ENCODE measurements at places on chromosomes 7 and 10.

DNA sequence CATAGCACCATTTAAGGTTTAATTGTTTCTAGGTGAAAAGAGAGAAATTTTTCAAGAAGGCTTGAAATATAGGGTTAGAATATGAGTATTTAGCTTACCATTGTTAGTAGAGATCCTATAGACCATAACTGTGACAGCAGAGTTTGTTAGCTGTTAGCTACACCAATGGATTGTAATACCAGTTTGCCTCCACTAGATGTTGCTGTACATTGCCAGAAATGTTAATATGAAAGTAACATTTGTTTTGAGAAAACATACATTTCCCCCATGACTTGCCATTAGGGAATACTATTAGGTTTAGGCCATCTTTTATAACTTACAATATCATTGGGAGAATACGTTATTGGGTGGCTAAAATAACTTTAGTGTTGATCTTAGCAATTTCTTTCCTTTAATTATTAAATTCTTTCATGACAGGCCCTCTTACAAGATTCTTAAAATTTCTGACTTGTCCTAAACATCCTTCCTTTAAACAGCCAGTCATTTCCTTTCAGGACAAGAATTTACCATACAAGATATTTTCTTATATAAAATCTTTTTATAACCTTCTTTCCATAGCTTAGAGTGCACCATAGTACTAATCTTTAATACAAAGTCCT lies 39.5 kb downstream of the ZNF117 start:
- DNase-seq, result peak; percentile 34

DNA sequence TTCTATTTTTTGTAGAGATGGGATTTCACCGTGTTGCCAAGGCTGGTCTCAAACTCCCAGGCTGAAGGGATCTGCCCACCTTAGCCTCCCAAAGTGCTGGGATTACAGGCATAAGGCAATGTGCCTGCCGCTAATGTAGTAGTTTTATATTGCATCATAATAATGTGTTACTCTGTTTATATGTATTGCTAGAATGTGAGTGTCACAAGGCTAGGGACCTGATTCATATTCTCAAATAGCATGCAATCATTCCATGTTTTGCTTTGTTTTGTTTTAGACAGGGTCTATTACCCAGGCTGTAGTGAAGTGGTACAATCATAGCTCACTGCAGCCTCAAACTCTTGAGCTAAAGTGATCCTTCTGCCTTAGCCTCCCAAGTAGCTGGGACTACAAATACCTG lies 13.5 kb downstream of the CCL26 start:
- no peak for DNase-seq

- DNase-seq, result no peak
Measured at GRCh38 chr7:5693529-5693928, 87.9 kb downstream of the RNF216 start.

- no peak for DNase-seq
Measured at GRCh38 chr10:71638822-71639719, 80.5 kb downstream of the C10orf105 start.

DNA sequence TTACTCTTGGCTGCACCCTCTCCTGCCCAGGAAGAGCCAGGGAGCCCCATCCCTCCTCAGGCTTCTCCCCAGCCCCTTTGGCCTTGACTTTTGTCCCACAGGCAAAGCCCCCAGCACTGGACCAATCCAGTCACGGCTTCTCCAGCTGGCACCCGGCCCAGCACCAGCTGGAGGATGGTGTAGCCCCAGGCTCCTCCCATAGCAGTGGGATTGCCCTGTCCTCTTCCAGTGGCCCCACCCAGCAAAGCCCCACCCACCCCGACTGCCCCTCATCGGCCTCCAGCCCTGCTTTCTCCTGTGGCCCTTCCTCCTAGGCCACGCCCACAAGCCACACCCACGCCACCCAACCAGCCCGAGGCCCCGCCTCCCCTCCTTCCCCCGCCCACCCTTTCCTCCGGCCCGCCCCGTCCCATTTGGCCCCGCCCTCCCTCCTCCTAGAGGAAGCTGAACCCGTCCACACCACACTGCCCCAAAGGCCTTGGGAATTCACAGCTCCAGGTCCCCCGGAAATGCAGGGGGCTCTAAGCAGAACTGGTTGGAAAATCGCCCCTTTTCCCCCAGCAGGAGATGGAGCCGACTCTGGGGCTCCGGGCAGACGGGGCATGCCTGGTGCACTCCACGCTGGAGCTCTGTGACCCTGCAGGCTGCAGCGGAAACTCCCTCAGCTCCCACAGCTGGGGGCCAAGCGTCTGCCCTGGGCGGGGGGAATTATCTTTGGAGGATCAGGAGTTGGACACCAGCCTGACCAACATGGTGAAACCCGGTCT lies 25.2 kb downstream of the GET4 start:
- DNase-seq, result peak; percentile 74

DNA sequence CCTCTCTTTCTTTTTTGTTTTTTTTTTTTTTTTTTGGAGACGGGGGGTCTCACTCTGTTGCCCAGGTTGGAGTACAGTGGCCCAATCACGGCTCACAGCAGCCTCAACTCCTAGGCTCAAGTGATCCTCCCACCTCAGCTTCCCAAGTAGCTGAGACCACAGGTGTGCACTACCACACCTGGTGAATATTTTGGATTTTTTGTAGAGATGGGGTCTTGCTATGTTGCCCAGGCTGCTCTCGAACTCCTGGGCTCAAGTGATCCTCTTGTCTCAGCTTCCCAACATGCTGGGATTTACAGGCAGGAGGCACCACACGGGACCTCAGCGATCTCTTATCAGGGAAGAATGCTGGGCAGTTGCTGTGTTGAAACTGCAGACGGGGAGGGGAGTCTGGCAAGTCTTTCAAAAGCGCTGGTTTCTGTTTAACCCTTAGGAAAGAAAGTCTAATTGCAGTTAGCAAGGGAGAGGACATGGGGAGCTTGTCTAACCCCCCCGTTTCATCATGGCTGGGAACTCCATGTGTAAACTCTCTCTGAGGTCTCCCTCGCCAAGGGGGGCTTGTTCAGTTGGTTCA lies 39.6 kb upstream of the LMTK2 start:
- DNase-seq, result no peak

DNA sequence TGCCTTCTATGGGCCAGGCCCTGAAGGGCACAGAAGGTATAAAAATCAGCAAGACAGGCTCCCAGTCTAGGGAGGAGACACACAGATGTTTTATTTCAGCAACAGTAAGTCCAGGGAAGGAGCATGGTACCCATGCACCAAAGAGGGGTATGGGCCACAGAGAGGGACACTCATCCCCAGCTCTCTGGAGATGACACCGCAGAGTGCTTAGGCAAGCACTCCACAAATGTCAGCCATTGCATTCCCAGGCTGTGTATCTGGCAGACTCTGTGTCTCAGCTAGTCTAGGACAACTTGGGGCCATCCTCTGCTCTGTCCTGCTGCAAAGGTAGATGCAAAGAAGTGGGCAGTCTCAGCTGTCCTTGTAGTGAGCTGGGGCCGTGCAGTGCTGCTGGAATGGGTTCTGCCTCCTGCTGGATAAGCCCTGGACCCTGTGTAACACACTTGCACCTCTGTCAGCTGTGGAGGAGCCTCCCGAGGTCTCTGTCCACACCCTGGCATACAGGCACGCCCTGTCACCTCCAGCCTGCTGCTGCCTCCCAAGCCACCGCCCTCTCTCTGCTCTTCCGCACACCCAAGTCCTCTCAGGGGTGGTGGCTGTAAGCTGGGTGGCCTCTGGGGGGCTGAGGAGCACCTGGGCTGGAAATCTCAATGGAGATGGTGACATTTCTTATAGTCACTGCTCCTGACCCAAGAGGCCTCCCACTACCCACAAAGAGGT lies 57.6 kb downstream of the VOPP1 start:
- no peak for DNase-seq

DNA sequence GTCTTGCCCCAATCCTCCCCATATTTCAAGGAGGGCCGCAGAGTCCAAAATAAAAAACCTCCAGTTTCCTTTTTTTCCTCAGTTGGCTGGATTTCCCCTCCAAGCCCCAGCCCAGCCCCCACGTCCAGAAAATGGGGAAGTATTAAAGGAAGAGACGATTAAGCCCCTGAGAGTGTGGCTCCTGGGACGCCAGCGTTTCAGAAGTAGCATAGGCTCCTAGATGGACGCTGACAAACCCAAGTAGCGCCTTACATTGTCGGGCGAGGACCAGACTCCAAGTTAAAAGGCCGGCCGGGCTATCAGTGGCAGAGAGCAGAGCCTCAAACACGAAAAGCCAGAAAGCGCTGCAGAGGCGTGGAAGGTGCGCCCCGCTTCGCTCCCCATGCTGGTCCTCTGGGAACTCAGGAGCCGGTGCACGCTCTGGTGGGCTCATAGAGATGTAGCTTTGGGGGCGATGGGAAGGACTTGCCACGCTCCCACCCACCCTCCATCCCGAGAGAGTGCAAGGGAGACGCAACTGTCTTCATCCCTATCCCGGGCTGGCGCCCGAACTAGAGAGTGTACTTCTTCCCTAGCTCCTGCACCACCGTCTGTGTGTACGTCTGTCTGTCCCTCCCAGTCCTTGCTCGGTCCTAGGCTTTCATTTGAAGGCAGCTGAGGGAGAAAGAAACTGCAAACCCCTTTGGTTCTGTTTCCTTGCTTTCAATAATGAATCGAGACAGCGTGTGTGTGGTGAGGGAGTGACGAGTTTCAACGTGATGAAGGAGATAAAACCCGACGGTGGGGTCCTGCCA lies 6.3 kb upstream of the EMX2 start:
- DNase-seq, result no peak

- DNase-seq, result no peak
Measured at GRCh38 chr10:62054408-62054807, 152.9 kb downstream of the ARID5B start.

DNA sequence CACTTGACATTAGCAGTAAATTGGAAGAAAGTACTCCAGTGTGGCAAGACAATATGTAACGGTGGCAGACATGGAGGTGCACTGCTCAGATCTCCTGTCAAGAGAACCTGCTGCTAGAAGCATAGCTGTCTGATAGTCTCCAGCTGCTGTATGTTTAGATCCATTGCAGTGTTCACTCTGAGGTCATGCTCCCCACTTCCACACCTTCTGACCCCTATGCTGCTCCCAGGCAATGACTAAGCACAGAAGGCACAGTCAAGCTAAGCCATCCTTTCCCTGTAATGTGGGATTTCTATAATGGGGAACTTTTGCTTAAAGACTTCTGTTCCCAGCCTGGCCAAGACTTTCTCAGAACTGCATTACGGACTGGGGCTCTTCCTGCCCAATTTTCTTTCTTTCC lies 315.8 kb downstream of the HPSE2 start:
- no peak for DNase-seq

- no peak for DNase-seq
Measured at GRCh38 chr7:91294639-91295220, 30.5 kb downstream of the FZD1 start.

DNA sequence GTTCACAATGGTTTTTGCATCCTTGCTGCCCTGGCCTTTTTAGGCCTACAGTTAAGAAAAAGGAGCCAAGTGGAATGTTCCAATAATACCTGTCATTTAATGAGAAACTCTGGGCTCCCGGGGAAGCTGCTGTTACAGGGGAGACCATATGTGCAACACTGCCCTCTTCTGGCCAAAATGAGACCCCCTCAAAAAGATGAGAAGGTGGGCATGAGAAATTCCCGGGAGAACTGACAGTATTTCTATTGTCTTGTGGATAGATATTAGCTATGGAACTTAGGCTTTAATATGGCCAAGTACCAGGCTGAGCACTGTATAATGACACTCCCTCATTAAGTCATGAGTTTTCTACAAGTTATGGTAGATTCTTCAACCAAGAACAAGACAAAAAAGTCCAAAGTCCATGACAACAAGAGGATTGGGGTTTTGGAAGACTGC lies 99.4 kb downstream of the CCDC3 start:
- no peak for DNase-seq

DNA sequence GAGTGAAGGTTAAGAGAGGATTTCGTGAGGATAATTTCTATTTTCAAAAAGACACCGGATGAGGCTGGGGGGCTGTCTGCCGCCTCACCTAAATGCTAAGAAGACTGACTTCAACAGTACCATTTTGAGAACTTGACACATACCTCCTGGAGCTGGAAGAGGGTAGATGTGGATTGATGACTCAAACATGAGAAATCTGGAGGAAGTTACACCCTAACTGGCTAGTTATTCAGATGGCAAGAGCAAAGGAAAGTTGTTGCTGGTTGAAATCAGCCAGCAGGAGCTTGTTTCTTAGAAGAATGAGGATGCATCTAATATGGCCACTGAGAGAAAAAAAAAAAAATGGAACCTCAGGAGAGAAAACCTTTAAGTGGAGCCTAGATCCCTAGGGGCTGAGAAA lies 76.2 kb upstream of the KIAA1217 start:
- DNase-seq, result no peak

DNA sequence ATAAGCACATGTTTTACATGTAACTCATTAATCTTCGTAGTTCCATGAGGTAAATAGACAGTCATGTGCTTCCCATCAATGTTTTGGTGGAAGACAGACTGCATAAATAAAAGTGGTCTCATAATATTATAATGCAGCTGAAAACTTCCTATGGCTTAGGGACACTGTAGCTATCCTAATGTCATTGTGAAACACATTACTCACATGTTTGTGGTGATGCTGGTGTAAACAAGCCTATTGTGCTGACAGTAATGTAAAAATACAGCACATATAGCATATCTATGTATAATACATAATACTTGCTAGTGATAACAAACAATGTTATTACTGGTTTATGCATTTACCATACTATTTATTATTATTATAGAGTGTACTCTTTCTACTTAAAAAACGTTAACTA lies 37.2 kb upstream of the PLXDC2 start:
- DNase-seq, result no peak

GRCh38 chr10:86439544-86439943 lies 72.9 kb upstream of the GRID1 start:
- DNase-seq, result no peak

GRCh38 chr10:75987616-75988015 lies 556.2 kb downstream of the LRMDA start:
- no peak for DNase-seq

GRCh38 chr7:30559611-30560010 lies 35.1 kb upstream of the GARS1 start:
- no peak for DNase-seq

- no peak for DNase-seq
Measured at GRCh38 chr7:14478834-14479510, 423.6 kb downstream of the DGKB start.

DNA sequence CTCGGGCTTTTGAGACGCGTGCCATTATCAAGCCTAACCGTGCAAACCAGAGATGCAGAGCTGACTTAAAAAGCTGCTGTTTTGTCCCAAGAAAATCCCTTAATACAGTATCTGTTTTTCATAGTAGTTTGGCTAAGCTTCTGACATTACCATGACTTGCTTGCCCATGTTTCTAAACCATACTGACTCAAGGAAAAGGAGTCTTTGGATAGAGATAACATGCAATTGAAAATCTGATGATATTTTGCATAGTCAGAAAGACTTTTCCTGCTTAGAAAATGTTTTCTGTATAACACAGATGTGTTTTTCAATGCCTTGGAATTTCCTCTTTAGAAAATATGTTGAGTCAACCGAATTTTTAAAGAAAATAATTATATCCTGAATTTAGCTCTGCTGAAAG lies 21.5 kb upstream of the AKR1E2 start:
- no peak for DNase-seq

DNA sequence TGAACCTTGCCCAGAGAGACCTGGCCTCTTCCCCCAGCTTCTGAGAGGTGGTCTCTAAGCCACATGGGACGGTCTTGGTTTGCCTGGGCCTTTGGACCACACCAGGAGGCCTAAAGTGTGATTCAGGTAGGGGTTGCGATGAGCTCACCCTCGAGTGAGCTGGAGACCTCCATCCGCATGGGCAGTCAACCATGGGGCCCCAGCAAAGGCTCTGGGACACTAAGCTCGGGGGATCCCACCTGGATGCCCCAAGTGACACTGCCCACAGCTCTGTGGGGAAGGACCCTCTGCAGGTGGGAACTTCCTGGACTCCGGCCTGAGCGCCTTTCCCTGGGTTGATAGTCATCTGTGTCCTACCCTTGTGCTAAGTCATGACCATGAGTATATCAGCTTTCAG lies 57.1 kb upstream of the FAM20C start:
- DNase-seq, result no peak

Data from DMS 273 treated with DMSO at 0.1 percent for 48 hours (cell line).